GM23338 (cell line): ENCODE measurements at places on chromosomes 2 and 18.

DNA sequence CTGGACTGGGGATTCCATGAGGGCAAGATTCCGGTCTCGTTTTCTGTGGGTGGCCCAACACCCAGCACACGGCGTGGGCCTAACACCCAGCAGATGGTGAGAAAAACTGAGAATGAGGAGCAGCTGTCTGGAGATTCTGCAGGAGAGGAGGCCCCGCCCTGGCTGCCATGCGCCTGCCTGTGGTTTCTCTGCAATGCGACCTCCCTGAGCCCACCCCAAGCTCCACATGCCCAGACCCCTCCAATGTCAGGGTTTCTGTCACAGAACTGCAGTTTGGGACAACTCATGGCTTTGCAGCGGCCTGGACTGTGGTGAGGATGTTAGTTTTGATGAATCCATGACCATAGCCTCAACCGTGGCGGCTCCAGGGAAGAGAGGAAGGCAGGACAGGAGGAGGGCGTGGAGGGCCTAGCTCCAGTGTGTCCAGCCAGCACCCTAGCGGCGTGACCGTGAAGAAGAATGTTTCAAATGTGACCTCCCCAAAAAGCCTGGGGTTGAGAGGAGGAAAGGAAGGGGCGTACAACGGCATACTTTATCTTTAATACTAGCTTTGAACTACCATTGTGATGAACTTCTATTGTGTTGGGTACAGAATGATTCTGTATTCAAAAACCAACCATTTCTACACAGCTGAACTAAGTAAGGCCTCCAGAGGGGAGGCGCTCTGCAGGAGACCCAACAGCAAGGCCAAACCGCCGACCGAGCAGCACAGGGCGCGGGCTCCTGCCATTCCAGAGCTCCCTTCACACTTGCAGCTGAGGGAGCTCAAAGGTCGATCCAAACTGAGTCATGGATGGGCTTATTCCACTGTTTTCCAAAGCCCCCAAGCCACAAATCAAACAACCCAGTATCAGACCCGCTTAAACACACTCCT, 3.4 kb downstream of the PXDN start:
- no peak for DNase-seq

DNA sequence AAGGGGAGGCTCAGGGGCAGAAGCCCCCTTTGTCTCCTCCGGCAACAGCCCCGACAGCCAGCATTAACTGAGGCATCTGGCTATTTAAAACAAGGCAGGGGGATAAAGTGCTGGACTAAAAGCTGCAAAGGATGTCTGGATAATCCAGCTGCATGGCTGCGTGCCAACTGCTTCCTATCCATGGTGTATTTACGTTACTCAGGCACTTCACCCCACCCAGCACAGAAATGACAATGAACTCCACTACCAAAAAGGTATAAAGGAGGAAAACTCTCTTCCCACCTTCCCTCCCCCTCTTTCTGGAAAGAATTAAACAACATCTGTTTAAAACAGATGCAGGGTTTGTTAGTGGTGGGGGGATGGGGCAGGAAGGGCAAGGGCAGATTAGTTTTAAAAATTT, 82.5 kb downstream of the SPRED2 start:
- peak; percentile 21 for DNase-seq

- no peak for DNase-seq
Observed at GRCh38 chr2:203143391-203143790, 95.4 kb upstream of the CYP20A1 start.

- no peak for DNase-seq
Observed at GRCh38 chr2:70475266-70475665, 78.4 kb downstream of the TGFA start.

DNA sequence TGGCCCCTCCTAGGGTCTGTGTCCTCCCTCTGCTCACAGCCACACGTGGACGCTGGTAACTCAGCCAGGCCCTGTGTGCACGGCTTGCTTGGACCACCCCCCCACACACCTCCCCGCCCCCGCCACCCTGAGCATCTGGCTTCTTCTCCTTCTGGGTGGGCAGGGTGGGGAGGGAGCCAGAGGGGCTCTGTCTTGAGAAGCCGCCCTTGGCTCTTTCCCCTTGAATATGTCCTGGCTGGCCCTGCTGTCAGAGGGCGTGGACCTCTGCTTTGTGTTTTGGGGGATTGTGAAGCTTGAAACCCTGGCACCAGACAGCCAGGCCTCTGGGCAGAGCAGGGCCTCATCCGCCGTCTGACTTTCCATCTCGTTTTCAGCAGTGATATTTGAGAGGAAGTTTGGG, 72.1 kb downstream of the GLI2 start:
- DNase-seq: no peak

DNA sequence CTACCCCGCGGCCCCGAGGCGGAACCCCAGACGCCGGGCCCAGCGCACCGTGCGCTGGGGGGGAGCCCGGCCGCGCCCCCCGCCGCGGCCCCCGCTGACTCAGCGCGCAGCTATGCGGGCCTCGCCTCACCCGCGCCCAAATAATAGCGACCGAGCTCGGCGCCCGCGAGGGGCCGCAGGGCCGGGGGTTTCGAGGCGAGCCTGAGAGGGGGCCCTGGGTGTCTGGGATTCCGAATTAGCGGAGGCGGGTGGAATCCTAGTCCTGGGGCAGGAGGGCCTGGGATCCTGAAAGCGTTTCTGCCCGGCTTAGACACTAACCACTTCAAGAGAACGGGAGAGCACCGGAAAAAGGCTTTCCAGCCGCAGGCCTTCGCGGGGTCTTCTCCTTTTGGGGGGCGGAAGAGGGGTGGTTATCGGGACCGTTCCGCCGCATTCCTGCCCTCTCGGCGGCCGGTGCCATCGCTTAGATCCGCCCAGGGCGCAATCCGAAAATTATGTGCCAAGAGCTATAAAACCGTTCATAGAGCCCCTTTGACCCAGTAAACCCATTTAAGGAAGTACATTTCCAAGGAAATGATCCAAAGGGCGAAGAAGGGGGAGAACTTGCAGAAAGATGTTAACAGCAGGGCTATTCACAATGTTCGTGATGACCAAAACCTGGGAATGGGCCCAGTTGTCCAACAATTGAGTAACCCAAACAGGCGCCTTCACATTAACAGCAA, 681 bp upstream of the ROCK2 start:
- DNase-seq: peak; percentile 75

GRCh38 chr2:242065426-242065825, 195.9 kb downstream of the RTP5 start:
- no peak for DNase-seq

GRCh38 chr2:67214585-67215185, 182.4 kb upstream of the ETAA1 start:
- DNase-seq: no peak

- no peak for DNase-seq
Observed at GRCh38 chr18:68707646-68708045, 7.3 kb downstream of the TMX3 start.

GRCh38 chr2:232008907-232009638, 47.6 kb downstream of the DIS3L2 start:
- DNase-seq: peak; percentile 46

GRCh38 chr2:29920631-29921559, 491 bp downstream of the ALK start:
- DNase-seq: peak; percentile 60

DNA sequence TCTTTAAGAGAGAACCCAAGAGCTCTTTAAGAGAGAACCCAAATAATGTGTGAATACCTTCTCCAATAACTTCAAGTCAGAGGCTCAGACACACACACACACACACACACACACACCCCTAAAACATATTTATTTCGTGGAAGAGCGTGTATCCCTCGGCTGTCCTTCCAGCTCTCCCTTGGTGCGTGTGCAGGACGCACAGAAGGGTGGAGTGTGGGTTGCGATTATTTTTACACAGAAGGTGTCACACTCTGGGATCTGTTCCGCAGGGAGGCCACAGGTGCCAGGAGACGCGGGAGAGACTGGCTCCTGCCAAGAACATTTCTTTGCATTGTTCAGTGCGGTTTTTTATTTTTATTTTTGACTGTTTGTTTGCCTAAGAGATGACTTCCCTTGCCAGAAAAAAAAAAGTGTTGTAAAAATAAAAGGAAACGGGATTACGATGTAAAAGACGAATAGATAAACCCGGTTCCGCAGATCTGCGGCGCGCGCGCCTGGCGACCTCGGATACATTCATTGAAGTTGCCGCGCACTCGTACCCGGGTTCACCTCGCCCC, 47.3 kb upstream of the ATP6V1B1 start:
- peak; percentile 81 for DNase-seq

DNA sequence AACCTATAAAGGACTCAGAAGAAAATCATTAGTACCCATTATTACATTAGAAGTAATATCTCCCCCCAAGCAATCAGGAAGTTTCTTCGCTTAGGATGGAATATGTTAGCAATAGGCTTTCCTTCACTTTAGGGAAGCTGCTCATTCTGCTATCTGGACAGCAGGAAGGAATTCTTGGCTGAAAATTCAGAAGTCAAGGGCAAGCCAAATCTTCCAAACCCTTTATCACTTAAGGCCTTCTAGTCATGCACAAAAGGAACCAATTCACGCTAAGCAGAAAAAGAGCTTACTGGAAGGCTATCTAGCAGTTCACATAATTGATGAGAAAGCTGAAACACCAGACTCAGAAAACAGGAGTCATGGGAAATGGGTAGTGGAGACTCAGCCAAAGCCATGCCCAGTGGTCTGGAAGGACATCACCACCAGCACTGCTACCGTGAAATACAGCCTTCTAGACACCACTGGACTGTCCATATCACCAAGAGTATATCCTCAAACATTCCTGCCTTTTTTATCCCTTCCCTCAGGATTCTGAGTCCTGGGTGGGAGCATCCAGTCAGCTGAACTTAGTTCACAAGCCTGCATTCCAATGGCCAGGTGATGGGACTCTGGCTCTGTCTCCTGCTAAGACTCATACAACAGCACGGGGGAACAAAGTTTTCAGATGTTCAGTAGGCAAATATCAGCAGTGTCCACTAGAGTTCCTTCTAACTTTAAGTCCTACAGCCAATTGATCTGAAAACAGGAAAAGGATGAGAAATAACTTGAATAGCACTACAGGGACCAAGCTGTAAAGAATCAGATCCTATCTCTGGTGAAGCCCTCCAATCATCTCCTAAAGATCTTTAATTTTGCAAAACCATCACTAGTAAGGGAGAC, 14.8 kb upstream of the ADAM17 start:
- no peak for DNase-seq

DNA sequence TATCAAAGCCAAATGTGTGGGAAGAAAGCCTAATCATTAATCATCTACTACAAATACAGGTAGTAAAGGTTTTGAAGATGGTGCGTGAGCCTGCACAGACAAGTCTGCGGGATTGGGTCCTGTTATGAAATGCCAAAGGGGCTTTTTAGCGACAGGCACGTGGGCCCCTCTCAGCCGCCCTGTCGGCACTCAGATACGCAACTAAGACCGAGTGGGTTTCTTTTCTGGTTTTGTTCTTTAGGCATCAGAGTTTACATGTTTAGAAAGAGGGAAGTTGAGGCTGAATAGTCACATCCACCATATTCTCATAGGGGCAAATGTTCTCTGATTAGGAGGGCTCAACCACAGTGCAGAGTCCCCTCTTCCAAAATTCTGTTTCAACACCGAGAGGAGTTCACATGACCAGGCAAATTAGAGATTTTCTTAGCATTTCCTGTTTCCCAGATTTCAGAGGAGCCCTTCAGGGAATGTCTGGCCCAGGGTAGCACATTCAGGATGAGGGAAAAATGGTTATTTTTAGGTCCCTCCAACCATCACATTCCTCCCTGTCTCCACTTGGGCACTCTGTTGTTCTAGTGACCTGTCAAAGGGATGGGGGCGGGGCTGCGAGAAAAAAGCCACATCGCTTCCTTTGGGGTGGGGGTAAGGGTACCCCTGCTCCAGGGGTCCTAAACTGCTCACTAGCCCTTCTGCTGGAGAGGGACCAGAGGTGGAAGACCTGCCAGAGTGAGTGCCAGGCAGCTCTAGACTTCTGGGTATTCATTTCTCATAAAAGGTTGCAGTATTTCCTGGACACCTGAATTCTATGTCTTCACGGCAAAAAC, 159.2 kb downstream of the BCL2 start:
- DNase-seq: no peak

DNA sequence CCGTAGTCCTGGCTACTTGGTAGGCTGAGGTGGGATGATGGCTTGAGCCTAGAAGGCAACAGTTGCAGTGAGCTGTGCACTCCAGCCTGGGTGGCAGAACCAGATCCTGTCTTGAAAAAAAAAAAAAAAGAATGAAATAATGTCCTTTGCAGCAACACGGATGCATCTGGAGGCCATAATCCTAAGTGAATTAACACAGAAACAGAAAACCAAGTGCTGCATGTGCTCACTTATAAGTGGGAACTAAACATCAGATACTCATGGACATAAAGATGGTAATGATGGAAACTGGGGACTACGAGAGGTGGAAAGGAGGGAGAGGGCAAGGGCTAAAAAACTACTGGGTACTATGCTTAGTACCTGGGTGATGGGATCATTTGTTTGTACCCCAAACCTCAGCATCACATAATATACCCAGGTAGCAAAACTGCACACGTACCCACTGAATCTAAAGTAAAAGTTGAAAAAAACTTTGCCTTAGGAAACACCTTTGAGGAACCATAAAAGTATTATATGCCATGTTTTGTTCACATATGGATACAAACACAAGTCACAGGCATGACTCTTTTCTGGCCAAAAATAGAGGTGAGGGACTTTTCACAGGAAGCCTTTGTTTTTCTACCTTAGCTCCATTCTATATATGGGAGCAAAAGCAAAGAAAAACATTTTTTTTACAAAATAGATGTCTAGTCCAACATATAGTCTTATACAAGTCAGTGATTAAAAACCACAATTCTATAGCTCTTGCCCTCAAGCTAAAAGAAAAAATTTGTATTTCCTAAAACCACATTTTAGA, 36.6 kb downstream of the GPR155 start:
- no peak for DNase-seq

- no peak for DNase-seq
Observed at GRCh38 chr2:240638512-240639160, 13.4 kb downstream of the GPR35 start.

DNA sequence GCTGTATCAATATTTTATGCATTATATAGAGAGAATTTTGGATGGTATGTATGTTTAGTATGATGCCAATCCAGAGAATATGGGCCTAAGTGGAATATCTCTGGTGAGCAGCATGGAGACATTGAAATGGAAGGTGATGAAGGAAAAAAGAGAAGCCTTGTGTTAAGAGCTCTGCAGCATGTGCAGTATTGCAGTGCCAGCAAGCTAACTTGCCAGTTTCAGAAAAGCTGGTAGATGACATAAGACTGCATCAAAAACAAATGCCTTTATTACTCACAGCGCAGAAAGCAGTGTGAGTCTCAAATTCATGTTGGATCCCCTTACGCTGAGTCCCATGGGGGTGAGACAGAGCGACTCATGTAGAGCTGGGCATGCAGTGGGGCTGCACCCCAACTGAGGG, 280.2 kb downstream of the CTNNA2 start:
- no peak for DNase-seq

DNA sequence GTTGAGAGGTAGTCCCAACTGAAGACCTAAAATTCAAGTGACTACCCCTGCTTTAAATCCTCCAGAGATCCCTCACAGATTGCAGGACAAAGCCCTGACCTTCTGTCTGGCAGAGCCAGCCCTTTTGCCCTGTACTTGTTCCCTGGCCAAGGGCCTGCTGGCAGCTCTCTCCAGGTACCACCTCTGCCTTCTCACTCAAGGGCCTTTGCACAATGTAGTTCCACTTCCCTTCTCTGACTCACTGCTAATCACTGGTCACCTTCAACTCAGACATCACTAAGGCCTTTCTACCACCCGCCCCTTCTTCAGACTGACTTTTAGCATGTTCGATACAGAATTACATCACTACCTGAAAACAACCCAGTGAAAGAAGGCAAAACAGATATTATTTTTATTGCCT, 411.0 kb downstream of the TMEM182 start:
- DNase-seq: no peak
